Activated CD4-positive, alpha-beta T cell treated with anti-CD3 and anti-CD28 coated beads for 36 hours (primary cell): ENCODE measurements at places on chromosomes 2 and 18.
A peak's percentile ranks its signal among the peaks of the same experiment; 100 is the strongest.

- no peak for DNase-seq
Measured at GRCh38 chr2:11788461-11789124, 42.2 kb downstream of the LPIN1 start.

DNA sequence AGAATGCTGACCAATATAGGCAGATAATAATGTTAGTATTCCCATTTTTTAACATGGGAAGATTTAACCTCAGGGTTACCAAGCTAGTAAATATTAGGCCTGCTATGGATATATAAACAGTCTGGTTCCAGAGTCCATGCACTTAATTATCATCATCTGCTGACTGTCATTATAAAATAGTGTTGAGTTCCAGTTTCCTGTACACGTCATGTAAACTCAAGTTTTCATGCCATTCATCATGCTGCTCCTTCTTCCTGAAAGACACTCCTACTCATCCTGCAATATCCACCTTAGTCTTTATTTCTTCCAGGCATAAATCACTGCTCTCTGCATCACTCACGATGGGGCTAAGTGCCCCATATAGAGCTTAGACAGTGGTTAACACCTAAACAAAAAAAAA lies 420.8 kb upstream of the SPHKAP start:
- DNase-seq, result no peak

DNA sequence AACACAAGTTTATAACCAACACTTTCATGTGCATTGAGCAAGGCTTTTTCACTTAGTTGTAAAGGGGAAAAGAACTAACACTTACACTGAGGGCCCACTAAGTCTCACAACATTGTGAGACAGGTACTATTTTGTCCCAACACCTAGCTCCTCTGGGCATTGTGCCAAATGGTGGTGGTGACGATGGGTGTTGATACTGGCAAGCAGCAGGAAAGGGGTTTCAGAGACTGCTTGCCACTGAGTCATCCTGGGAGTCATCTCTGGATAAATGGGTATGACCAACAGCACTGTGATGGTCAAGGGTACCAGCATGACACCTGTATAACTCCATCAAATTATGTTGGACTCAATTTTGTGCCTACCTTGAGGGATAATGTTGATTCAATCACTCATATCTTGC lies 138.8 kb upstream of the ITGA6 start:
- DNase-seq, result peak; percentile 64

DNA sequence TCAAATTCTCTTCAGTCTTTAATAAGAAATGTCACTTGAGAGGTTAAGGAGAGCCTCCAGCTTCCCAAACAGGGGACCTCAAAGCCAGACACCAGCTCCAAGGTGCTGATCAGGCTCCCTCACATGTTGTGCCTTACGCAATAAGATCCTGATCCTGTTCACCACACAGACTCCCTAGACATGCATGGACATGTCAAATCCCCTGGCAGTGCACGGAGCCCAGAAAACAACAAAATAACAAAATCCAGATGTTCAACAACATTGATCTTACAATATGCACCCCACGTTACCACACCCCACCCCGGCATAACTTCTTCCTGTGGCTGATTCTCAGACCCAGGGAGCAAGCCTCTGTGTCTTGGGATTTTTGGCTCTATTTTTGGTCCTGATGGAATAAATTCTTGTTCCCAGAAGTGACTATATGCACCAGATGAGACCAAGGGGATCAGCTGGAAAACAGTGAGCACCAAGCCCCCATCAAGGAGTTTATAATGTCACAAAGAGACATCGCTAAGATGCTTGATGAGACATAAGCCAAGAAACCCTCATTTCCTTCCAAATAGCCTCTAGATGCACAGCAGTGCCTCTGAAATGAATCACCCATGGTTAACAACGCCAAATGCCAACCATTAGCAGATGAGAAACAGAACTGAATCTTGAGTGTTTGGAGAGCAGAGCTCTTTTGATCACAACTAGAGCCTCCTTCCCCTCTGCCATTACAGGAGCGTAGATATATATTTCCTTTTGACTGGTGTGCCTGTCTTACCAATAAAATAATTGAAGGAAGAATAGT lies 198.2 kb downstream of the PRKCE start:
- DNase-seq, result no peak

DNA sequence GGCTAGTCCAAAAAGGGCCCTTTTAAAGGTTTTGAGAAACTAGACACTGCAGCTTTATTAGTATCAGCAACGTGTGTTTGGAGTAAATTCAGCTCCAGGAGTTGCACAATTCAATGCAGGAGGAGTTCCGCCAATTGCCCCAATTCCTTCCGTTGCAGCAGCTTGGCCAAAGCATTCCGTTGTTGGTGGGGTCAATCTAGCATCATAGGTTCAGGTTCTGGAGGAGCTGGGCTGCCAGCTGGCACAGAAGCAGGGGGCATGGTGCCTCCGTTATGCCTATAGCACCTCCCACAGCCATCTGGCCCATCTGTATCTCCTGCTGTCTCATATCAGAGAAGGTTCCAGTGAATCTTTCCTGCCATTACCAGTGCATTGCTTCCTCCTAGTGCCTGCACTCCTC lies 55.4 kb downstream of the REL start:
- DNase-seq, result no peak

DNA sequence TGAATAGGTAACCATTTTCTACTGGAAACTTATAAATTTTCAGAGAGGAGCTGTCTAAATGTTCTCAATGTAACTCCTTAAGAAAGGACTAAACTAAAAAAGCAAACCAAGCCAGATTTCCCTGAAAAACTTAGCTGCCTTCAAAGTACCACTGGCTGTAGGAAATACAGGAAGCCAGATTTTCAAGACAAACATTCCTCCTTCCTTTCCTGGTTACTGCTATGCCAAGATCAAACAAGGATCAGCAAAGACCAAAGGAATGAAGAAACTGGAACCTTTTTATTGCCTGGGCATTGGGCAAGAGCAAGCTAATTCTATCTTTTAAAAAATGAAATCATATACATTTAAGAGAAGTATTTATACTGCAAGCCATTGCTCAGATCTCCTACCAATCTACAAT lies 212.7 kb downstream of the DYM start:
- DNase-seq, result no peak

GRCh38 chr2:100857915-100858314 lies 38.0 kb downstream of the NPAS2 start:
- no peak for DNase-seq

DNA sequence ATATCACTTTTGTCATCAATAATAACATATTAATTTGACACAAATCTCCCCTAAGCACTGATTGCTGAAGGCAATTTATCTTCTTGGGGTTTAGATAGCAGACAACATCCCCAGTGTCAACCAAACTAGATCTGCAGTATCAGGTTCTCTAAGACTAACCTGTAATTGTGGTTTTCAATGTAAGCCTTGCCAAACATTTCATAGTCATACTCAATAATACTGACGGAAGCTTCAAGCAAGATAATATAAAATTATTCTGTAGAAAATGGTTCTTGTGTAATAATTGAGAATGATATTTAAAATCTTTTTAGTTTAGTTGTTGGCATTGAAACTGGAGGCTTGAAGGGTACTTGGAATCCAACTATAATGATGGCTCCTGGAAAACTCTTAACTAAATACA lies 186.3 kb downstream of the RIT2 start:
- no peak for DNase-seq

DNA sequence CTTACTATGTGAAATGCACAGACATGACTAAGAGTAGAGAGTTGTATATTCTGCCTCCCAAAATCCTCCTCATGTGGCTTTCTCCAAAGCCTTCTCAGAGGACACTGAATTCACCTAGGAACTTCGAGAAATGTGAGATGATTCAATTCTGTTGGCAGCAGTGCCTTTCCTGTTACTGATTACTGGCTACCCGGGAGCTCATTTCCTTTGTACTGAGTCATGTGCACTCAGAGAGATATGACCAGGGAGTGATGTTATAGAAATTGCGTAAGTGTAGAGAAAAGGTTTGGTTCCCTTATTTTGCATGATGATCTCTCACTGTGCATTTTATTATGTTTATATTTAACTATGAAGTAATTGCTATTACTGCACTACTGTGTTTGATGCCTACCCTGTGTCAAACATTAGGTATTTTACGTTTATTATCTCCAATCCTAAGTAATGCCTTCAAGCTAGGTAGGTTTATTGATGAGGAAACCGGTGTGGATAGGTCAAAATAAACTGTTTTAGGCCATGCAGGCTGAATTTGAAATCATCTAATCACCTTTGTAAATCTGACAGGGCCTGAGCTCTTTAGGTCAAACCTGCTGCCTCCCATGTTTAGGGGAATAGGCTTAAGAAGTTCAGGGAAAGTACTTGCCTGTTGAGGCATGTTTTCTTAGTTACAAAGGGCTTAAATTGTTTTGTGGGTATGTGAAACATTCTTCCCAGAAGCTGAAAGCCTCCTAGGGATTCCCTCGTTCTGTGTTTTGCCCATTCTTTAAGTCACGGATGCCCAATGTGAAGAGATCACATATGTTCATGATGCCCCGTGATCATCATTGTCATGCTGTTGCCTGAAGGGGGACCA lies 86.8 kb downstream of the FMNL2 start:
- DNase-seq, result peak; percentile 27

DNA sequence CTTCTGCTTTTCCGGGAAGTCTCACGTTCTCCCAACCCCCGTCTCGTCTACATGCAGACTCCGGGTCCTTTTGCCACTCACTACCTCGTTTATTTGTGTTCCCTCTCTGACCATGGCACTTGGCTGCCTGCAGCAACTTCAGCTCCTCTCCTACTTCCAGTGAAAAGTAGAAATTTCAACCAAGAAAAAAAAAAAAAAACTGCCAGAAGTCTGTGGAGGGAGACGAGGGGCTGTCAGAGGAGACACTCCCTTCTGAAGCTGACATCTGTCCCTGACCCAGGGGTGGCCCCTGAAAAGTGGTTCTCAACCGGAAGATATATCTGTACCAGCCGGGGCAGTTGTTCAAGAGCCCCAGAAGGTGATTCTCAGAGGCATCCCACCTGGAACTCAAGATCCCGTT lies 742 bp upstream of the MYO5B start:
- no peak for DNase-seq

DNA sequence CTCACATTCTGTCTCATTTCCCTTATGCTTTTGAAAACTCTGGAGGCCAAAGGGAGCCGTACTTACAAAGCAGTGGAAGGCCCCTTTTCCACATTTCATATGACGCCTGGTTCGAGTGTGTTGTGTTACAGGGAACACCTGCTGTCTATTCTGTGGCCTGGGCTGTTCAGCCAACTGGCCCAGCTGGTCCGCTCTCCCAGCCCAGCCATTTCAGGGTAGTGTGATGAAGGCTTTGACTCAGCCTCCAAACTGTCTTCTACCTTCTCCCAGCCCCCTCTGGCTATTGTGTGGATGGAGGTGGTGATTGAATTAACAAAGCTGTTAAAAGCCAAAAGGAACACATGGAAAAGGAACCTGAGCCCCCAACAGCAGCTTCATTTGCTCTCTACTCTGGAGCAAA lies 233.8 kb downstream of the ICOS start:
- DNase-seq, result no peak

DNA sequence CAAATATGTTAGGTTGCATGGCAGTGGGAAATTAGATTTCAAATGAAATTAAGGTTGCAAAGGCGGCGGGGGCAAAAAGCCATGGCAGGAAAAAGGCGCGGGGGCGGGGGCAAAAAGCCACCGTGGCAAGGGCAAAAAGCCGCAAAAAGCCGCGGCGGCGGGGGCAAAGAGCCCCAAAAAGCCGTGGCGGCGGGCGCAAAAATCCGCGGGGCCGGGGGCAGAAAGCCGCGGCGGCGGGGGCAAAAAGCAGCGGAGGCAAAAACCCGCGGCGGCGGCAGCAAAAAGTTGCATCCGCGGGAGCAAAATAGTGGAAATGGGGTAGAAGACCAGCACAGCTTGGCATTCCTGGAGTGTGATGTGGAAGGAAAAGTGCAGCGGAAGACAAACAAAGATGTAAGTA lies 417.1 kb downstream of the ANKRD30B start:
- no peak for DNase-seq

- DNase-seq, result no peak
Measured at GRCh38 chr2:203062126-203062525, 47.5 kb downstream of the NBEAL1 start.

DNA sequence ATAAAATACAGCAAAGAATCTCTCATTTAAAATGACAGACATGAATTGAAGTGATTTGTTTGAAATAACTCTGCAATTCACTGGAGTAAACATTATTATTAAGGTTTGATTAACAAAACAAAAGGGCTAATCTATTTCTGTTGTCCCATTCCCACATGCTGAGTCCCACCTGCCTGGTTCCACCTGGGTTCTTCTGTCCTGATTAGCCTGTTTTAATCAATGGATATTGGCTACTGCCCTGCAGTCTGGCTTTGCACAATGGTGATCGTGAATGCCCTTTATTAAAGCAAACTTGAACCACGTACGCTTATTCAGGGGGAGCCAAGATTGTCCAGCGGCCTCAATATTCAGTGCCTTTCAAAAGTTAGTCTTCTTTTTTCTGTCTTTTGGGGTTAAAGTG lies 72.8 kb upstream of the CDH19 start:
- no peak for DNase-seq

GRCh38 chr2:13649918-13650317 lies 933.2 kb downstream of the TRIB2 start:
- DNase-seq, result no peak

DNA sequence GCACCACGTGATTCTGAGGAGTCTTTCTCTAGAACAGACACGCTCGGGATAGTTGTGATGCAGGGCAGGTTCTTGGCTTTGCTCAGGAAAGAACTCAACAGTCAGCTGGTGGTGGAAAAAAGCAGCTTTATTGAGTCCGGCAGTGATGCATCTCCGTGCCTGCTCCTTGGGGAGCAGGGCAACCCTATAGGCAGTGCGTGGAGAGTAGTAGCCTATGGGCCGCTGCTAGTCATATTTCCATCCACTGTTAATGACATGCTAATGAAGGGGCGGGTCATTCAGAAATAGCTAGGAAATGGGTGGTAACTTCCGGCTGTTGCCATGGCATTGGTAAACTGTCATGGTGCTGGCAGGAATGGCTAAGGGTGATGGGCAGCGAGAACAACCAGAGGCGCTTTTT lies 11.6 kb upstream of the ACKR3 start:
- DNase-seq, result no peak

GRCh38 chr2:16862471-16862870 lies 196.8 kb upstream of the CYRIA start:
- DNase-seq, result no peak

GRCh38 chr2:226720948-226721347 lies 78.7 kb downstream of the IRS1 start:
- DNase-seq, result no peak

GRCh38 chr2:204535764-204536163 lies 9.5 kb upstream of the PARD3B start:
- DNase-seq, result no peak

DNA sequence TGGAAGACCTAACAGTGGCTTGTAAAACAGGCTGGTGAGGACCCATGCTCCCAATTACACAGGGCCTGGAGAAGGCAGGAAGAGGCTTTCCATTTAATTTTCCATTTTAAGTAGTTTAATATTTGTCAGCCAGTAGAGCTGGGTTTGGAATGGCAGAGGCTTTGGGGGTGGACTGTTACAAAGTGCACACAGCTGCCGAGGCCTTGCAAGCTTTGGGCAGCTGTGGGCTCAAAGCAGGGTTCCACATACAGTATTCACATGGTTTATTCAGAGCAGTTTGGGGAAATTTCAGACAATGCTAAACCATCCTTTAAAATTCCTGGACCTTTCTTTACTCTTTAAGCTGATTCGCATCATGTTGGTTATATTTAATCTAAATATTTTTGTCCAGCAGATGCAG lies 132.6 kb downstream of the WDSUB1 start:
- DNase-seq, result no peak
